Left ventricle myocardium superior (tissue), 1 donor: ENCODE measurements at places on chromosomes 2 and 18. TPM values are rescaled to one million over a fixed set of nuclear protein-coding genes. Genes with fewer than 3 reads are reported as not detected.
A peak's percentile ranks its signal among the peaks of the same experiment; 100 is the strongest.

The ZBTB7C gene
- total RNA-seq = 2.1 TPM

GRCh38 chr18:6504605-6505497 is 90.1 kb upstream of the L3MBTL4 start:
- DNase-seq = no peak

GRCh38 chr2:203400805-203401585 is 72.8 kb downstream of the ABI2 start:
- DNase-seq = no peak

- no peak for DNase-seq
Observed at GRCh38 chr2:147177071-147177857, 667.6 kb upstream of the ACVR2A start.

GRCh38 chr18:31595121-31595771 is 3.6 kb downstream of the TTR start:
- no peak for DNase-seq

DNA sequence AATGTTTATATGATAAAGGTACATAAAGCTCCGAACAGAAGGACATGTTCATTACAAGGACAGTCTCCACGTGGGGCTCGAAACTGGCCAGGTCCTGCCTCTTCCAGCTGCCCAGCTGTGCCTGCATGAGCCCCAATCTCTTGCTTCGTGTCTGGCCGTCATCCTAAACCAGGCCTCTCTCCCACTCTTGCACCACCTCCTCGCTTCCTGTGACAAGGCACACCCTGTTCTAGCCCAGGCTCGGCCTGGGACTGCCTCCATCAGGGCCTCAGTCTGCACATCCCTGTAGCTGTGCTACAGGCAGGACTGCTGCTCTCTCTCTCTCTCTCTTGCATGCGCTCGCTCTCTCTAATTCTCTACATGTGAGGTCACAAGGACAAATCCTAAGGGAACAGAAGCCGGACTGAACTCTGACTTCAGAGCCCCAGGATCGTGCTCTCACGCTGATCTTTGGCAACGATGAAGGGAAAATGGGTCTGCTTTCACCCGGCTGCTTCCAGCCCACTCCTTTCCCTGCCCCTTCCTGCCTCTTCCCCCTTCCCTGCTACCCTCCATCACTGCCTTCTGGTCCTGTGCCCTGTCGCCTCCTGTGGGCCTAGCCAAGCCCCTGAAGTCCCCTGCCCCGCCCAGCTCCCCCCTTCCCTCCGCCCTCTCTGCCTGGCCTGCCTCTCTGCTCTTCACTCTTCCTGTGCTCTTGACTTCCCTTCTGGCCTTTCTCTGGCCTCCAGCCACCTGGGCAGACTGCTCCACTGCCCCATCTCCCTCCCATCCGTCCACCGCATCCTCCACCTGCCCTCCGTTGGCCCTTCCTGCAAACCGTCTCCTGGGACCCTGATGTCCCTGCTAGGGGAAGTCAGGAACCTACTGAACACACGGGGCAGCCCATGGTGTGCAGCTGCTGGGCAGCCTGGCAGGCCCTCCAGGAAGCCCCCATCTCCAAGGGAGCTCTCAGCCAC is 7.8 kb upstream of the GPR55 start:
- peak; percentile 85 for DNase-seq

DNA sequence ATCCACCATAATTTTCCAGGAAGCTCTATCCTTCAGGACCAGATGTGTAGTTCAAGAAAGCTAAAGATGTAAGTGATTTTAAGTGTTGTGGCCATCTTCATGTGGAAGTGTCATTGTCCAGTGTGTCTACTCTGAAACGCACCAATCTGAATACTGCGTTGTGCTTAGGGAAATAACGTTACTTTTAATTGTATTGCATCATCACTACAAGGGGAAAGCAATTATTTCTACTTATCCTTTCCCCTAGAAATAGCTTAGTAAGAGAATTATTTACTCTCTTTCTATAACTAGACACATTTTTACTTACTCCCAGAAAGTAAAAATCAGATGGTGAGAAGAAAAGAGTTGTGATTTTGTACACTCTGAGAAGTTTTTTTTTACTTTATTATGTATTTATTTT is 102.4 kb upstream of the DLGAP1 start:
- DNase-seq = no peak

The SERPINB2 gene
- not detected for total RNA-seq

The CROCC2 gene
- not detected for total RNA-seq

DNA sequence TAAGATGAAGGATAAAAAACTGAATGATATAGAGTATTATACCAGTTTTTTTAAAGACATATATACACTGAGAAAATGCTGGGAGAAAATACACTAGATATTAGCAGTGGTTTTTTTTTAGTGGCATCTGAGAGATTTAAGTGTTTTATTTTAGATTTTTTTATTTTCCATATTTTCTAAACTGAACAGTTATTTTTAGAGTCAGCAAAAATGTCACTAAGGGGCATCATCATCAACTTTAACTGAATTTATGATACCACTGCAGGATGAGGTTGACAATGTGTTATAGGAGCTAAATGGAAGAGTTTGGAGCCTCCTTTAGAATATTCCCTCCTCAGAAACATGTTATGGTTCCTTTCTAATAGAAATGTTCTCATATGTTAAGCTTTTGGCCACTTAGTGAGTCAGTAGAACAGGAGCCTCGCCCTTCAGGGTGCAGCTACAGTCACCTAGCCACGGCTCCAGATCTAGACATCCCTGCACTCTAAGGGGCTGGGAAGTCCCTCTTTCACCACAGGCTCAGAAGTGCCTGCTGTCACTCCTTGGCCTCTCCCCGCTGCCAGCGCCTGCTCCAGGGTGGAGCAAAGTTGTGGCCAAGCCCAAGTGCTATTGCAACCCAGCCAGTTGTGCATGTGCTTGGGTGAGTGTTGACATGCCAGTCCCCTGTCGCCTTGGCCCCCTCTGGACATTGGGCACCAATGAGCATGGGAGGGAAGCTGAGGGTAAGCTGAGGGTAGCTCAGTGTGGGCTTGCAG is 210.7 kb upstream of the RASGRP3 start:
- no peak for DNase-seq

GRCh38 chr2:166229678-166230023 is 101.8 kb upstream of the SCN1A start:
- DNase-seq = no peak

DNA sequence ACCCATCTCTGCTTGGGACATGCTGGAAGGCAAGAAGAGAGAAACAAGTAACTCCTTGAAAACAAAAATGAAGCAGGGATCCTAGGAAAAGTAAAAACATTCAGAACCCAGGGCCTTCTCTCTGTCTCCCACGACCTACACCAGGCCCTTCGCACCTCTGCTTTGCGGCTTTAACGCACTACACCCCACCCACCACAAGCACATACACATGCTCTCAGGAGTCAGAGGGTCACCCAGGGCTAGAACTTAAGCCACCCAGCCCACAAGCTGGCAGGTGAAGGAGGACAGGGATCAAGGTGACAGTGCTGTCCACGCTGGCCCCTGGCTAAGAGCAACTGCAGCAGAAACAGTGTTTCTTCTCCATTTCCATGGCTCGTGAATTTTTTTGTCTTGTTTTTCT is 72.2 kb downstream of the BCL11A start:
- DNase-seq = no peak

The LYG2 gene
- not detected for total RNA-seq

The CTAGE1 gene
- total RNA-seq = not detected

DNA sequence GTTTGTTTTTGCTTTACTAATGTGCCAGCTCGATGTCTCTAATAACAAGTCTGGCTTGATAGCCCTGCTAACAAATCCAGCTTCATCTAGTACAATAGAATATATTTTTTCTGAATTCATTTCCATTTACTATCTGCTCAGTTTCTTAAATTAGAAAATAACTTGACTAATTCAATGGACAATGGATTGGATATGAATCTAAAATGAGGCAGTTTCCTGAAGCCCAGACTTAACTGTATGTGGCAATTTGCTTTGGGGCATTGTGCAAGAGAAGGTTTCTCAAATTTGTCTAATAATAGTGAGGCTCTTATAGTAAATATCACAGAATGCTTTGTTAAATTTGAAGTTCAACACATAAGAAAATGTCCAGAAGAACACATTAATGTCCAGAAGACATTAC is 25.8 kb downstream of the CALCRL start:
- no peak for DNase-seq

DNA sequence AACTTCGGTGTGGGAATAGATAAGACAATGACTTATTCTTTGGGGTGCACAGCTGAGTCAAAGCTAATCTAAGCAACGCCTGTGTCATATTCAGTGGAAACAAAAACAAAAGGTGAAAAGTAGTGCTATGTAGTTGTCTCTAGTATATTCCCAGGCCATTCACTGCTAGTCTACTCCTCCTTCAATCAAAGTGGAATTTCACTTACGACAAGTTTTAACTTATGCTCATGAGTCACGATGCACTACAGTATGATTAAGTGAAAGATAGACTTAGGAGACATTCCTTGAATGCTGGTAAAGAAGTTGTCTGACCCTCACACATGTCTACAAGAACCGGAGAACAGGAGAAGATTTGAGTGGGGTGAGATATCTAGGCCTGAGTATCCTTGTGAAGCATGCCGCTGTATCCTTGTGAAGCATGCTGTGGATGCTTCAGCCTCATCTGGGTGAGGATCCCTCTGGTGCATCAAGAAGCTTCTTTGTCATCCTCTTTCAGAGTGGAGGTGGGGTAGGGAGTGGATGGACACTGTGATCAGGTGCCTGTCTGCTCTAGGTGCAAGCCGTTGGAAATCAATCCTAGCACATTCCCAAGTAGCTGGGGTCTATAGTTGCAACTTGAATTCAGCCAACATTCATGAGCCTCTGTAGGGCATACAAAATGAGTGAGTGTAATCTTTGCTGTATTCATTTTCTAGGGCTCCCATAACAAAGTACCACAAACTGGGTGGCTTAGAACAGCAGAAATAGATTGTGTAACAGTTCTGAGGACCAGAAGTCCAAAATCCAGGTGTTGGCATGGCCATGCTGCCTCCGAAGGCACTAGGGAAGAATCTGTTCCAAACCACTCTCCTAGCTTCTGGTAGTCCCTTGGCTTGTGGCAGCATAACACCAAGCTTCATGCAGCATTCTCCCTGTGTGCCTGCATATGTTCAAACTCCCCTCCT is 173.5 kb upstream of the FN1 start:
- no peak for DNase-seq

DNA sequence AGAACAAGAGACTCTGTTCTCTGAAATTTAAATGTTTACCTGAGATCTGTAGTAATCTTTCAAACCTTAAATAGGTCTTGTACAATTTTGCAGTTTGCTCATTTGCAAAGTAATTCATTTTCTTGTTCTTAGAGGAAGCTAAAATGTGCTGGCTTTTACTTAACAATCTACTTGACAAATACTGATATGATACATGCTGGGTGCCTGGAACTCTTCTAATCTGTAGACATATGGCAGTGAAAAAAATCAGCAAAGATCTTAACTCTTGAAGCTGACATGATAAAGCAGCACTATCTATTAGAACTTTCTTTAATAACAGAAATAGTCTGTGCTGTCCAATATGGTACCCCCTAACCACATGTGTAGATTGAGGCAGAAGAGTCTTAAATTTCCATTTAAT is 1352.8 kb upstream of the SLC39A10 start:
- no peak for DNase-seq

DNA sequence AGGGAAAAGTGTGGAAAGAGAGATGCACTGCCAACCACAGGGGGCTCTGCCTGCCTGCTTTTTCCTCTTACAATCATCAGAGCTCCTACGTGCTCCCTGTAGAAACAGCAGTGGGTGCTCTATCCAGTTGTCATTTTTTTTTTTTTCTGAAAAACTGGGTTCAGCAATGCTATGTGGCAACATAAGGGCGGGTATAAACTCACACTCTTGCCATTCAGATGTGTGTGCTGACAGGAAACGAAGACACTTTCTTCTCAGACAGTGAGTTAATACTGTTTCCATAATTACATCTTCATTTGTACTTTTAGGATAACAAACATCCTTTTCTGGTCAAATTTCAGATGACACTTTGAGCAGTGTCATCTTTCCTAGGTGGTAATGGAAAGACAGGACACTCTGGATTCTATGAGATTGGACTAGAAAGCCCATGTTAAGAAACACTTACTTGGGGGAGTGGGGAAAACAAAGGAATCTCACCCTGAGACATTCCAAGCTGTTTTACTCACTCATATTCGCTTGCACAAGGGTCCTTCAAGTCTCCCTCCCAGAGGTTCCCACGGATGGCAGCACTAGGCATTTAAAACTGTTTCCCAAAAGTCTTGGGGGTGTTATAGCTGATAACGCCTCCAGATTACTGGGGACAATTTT is 41.3 kb downstream of the CCDC93 start:
- DNase-seq = no peak

The RSAD2 gene
- 4.8 TPM for total RNA-seq

DNA sequence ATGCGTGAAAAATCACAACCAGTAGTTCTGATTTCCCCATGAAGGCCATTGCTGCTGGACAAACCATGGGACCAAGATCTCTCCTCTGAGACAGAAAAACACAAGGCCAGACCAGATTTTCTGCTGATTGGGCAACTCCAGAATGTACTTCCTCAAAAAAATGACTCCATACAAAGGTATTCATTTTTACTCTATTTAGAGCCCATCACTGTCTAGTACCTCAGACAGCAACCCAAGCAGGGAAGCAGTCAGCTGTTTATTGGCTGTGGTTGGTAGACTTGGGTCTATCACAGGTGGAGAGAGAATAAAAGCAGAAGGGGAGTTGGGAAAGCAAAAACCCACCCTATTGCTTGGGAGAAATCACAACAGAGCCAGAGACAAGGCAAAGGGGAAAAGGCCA is 219.9 kb downstream of the PIK3C3 start:
- DNase-seq = no peak

GRCh38 chr2:201999279-201999678 is 34.4 kb upstream of the FZD7 start:
- peak; percentile 74 for DNase-seq

DNA sequence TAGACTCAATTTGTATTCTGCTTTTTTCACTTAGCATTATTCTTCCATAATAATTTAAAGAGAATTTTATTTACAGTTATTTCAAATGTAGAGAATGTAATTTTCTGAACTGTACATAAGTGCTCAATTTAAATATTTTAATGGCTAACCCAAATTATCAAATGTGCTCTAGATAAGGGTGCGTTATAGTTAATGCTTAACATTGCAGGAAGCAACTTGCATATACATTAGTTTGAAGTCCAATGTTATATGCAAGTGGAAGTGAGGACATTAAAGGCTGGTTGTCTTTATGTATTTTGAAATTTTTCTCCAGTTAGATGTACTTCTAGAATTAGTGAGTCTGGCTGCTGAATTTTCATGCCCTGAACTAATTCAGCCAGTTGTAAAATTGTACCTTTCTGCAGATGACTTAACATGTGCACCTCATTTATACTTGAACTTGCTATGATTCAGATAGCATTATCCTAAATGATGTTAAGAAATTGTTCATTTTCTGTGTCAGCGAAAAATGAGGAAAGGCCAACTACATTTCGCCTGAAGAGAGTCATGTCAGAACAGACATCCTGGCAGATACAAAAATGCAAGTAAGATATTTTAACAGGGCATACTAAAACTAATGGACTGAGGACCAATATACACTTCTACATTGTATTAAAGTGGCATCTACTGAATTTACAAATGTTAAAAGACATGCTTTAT is 59.2 kb upstream of the GAREM1 start:
- no peak for DNase-seq

GRCh38 chr2:187644981-187645380 is 90.7 kb upstream of the TFPI start:
- DNase-seq = no peak
